NCI-H226 (cell line): ENCODE measurements at places on chromosomes 7 and 10.

GRCh38 chr7:91033574-91033973 is 230.7 kb upstream of the FZD1 start:
- no peak for DNase-seq

- no peak for DNase-seq
Observed at GRCh38 chr7:118153551-118154177, 30.3 kb upstream of the LSM8 start.

DNA sequence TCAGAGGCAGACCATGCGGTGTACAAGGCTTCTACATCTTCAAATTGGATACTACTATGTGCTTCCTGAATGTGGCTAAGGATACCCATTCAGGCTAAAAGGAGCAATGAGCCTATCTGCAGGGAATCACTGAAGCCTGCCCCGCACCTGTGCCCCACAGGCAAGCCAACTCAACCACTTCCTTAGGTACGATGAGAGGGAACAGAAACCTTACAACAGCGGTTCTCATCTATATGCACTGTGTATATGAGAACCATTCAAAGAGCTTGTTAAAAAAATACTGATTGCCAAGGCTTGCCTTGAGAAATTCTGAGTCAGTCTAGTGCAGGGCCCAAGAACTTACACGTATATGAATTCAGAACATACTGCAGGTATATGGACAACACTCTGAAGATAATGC is 679.6 kb downstream of the PARD3 start:
- no peak for DNase-seq

- DNase-seq: no peak
Observed at GRCh38 chr10:77884181-77884580, 42.4 kb downstream of the DLG5 start.

DNA sequence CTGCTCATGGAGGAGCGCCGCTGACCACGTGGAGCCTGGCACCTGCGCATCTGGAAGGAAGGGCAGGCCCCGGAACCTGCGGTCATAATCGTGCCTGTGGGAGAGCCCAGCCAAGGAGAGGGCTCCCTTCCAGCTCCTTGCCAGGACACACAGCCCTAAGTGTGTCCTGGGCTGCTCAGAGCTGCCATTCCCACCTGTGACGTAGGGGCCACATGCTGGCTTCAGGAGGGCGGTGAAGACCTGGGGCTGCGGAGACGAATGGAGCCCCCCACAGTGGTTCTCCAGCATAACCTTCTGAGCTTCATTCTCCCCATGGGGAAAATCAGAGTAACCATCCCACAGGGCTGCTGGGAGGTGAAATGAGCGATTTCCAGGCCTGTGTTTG is 127.6 kb upstream of the CHST15 start:
- no peak for DNase-seq
